ENCODE measurements at places on chromosomes 7 and 10.
A peak's percentile ranks its signal among the peaks of the same experiment; 100 is the strongest.

DNA sequence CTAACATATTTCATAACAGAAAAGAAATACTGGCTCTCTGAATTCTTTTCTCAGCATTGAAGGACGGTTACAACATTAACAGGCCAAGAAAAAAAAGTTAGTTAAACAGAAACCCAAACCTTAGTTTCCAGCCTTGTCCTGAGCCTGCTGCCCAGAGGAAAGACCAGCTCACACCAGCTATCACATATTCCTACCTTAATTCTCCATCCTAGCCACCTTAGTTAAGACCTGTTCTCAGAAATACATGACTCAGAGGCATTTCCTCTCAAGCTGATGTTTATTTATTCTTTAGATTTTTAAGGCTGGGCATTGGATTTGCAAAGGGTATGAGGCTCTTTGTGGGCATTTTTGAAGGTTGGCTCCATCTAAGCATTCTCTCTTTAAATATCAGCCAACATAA, 34.3 kb upstream of the ADAM12 start:
- no peak for DNase-seq

- no peak for DNase-seq
Measured at GRCh38 chr7:92682903-92683539, 92.8 kb upstream of the FAM133B start.

GRCh38 chr10:87703771-87704170, 44.1 kb downstream of the PAPSS2 start:
- DNase-seq = no peak

DNA sequence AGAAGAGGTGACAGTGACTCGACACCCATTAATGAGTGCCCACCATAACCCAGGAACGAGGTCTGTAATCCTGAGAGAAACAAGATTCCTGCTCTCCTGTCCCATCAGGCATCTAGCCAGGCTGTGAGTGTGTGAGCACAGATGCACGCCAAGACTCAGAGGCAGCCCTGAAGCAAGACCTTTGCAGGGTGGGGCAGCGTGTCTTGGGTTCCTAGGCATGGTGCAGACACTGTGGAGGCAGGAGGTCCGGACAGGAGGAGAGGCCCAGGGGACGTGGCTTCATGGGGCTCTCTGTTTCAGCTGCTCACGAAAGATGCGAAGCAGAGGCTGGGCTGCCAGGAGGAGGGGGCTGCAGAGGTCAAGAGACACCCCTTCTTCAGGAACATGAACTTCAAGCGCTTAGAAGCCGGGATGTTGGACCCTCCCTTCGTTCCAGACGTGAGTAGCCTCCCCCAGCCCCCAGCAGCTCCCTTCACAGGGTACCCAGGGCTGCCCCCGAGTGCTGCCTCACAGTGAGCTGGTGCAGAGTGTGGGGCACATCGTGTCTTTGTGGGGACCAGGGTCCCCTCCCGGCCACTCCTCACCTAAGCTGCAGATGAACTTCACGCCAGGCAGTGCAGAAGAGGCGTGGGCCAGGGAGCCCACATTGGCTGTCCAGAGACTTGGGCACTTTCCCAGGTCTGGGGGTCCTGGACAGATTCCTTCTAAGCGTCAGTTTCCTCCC, 94.5 kb downstream of the RGS10 start:
- no peak for DNase-seq

GRCh38 chr7:9264395-9264794, 831.0 kb downstream of the NXPH1 start:
- no peak for DNase-seq

GRCh38 chr10:48943096-48943495, 3.5 kb upstream of the LRRC18 start:
- DNase-seq = no peak

DNA sequence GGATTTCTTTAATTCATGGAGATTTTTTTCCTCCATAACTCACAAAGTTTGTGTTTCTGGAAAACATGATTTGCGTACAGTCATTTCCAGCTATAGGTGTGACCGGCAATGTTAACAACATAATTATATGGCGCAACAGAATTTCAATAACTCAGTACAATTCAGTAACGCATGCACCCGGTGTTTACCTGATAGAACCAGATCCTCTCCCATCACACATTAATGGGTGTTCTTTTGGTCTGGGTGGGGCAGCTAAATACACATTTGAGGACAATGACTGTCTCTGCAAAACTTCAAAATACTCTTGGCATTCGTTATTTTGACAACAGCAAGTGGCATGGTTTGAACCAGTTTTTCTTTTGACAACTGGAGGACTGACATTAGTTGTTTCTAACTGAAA, 102.3 kb downstream of the KLF6 start:
- DNase-seq = no peak

DNA sequence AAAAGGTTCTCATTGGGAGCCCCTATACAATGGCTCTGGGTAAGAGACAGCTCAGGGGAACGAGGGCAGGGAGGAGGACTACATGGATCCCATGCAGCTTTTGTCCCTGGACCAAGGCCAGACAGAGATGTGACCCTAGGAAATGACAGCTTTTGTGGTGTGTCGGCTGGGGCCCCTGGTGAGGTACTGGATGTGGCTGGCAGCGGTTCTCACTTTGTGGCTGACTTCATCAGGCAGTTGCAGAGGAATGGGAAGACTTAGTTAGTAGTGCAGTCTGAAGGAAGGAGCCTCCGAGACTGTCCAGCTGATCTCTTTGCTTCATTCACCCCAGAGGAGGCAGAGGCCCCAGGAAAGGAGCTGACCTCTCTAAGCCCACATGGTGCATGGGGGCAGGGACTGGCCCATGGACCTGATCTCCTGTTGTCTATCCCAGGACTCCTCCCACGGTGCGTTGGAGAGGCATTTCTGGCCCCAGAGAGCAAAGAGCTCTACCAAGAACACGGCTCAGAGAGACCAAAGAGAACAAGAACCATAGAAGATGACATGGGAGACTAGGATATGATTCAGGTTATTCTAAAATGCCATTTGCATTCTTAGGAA, 202.9 kb downstream of the RPS24 start:
- DNase-seq = no peak

GRCh38 chr7:85748861-85749260, 562.0 kb upstream of the SEMA3D start:
- no peak for DNase-seq

DNA sequence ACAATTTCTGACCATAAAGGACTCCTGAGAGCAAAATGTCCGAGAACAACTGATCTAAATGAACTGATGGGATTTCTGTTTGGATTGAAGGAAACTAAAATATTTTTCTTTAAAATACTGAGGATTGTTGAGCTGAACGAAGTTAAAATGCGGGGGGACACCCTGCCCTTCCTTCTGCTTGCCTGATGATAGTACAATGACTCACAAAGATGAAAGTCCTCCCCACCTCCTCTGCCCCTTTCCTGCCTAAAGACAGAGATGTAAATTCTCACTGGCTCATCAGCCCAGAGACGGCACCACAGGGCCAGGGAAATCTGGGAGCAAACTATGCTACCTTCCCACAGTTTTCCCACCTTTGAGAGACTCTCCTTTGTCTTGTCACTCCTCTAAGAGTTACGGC, 180.6 kb downstream of the PHTF2 start:
- no peak for DNase-seq

GRCh38 chr10:97511711-97512440, 13.2 kb downstream of the UBTD1 start:
- DNase-seq = no peak

GRCh38 chr10:93458821-93459257, 23.3 kb downstream of the MYOF start:
- DNase-seq = peak; percentile 27

- no peak for DNase-seq
Measured at GRCh38 chr10:43229208-43230061, 37.4 kb downstream of the RASGEF1A start.

- DNase-seq = no peak
Measured at GRCh38 chr7:47809387-47809786, 138.9 kb downstream of the PKD1L1 start.

DNA sequence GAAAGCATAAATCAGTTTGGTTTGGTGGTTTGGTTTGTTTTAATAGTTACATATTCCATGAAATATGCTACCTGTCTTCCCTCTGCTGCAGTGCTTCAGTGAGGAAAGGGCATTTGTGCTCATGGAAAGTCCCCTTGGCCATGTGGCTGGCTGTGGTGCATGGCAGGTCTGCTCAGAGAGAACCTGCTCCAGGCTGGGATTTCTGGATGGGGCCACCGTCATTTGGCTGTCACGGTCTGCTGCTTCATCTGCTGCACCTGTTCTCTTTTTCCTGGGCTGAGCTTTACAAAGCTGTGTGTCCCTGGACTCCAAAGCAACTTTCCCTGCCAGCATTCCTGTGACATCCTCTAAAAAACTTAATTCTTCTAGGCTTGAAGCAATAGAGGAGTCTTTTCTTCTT, 8.9 kb downstream of the CDK14 start:
- no peak for DNase-seq

DNA sequence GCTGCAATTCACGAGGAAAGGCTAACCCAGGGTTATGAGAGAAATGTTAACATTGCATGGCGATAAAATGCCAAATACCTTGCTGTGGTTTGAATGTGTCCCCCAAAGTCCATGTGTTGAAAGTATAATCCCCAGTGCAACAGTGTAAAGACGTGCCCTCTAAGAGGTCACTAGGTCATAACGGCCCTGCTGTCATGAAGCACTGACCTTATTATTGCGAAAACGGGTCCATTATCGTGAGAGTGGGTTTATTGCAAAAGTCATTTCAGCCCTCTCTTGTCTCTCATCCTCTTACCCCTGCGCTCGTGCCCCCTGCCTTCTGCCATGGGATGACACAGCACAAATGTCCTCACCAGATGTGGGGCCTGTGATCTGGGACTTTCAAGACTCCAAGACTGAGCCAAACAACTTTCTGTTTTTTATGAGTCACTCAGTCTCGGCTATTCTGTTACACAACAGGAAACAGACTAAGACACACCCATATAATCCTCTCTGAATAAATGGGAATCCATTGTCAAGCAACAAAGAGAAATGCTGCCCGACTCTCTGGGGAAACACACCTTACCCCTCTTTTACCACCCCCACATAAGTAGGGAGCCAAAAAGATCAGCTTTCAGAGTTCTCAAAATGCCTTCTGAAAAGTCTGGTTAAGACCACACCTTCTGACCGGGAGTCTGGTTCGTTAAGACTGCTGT, 73.1 kb upstream of the UCN3 start:
- DNase-seq = peak; percentile 48

DNA sequence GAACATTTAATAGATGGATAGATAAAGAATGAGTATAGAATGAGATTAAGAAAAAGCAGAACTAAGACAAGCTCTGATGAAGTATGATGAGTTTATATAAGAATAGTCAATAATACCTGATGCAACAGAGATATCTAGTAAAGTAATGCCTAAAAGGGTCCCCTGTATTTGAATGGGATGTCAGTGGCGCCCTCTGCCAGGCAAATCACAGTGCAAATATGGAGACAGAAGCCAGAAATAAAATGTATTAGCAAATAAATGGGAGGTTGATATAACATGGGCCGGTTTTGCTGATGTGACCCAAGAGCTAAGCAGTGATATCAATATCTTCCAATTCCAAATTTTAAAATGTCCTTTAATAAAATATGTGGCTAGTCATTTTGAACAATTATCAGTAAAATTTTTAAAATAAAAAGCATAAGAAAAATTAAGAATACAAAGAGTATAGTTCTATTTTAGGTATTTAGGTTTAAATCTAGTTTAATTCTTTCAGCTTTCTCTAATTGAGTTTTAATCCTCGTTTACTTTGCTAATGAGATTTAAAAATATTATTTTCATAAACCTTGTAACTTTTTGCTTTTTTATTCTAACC, 62.6 kb downstream of the ADK start:
- peak; percentile 12 for DNase-seq

DNA sequence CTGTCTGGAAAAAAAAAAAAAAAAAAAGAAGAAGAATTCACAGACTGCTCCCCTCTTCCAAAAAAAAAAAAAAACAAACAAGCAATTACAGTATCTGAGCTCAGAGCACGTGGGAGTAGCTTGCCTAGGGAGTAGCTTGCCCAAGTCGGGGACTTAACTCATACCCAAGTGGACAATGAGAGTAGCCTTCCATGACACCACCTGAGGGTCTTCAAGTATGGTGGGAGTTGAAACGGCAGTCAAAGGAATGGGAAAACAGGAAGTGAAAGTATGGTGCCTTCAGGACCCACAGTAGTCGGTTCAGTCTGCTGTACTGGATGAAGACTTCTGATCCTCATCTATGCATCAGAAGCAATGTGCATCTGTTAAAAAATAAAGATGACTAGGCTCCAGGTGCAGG, 10.6 kb downstream of the VOPP1 start:
- no peak for DNase-seq

DNA sequence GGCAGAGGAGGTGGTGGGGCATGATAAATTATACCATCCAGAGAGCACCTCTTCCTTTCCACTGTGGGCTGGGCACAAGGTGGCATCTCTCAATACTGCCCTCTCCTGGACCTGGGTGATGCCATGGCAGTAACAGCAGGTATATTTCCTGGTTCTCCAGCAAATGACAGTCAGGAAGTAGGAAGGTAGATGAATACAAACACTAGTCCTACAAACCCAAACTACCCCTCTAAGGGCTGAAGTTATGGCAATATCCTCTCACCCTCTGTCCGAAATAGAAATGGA, 1004.9 kb downstream of the KCNMA1 start:
- no peak for DNase-seq

GRCh38 chr10:96395931-96396877, 37.4 kb upstream of the OPALIN start:
- DNase-seq = peak; percentile 39

DNA sequence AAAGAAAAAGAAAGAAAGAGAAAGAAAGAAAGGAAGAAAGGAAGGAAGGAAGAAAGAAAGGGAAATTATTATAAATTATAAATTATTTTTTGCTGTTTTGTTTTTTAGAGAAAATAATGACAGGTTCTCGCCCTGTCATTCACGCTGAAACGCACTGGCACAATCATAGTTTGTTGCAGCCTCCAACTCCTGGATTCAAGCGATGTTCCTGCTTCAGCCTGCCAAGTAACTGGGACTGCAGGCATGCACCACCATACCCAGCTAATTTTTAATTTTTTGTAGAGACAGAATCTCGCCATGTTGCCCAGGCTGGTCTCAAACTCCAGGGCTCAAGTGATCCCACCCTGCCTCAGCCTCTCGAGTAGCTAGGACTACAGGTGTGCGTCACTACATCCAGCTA, 21.6 kb downstream of the MMD2 start:
- no peak for DNase-seq

DNA sequence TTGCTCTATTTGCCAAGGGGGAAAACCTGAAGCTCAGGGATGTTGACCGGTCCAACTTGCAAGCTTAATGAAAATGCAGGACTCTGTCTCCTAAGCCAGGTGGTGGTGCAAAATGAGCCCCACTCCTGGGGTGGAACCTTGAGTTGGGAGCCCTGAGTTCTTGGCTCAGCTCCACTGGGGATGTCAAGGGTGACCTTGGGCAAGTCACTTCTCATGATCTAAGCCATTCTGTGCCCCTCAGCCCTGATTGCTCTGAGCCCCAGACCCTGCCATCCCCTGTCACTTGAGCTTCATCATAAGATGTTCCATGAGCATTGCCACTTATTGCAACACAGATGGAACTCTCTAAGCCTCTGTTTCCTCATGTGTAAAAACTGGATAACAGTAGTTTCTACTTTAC, 33.9 kb downstream of the MYL10 start:
- DNase-seq = no peak

- DNase-seq = peak; percentile 32
Measured at GRCh38 chr7:108146070-108146842, 16.1 kb upstream of the LAMB4 start.
